A172 (cell line): ENCODE measurements at places on chromosomes 2 and 18.

GRCh38 chr18:26971409-26971808, 105.9 kb upstream of the AQP4 start:
- no peak for DNase-seq

DNA sequence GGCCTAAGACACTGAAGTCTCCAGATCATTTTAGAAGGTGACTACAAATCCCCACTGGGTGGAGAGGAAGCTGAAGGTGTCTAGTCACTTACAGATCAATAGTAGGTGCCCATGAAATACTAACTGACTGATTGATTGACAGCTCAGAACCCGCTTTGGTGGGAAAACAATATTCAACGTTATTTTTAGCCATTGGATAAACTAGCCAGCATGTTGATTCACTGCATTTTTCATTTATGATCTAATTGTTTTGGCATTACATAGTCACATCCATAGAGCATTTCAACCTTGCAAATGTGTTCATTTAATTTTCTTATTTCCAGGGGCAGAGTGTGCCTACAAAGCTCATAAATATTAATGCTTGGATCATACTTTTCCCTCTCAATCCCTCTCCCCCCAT, 162.3 kb downstream of the MREG start:
- peak; percentile 16 for DNase-seq

DNA sequence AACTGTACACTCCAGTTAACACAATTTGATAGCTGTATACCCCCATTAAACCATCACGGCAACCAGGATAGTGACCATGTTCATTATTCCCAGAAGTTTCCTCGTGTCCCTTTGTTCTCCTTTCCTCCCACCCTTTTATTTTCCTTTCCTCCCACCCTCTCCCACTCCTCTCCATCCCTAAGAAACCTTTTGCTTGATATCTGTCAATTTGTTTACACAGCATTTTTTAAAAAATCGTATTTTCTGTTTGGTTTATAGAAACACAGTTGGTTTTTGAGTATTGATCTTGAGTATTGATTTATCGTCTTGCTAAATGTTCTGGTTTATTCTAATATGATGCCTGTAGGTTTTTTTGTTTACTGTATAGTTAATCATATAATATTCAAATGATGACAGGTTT, 119.4 kb downstream of the PHLPP1 start:
- DNase-seq = no peak

- no peak for DNase-seq
These were observed 396.8 kb upstream of the UBE2E3 start for GRCh38 chr2:180583441-180584140.

DNA sequence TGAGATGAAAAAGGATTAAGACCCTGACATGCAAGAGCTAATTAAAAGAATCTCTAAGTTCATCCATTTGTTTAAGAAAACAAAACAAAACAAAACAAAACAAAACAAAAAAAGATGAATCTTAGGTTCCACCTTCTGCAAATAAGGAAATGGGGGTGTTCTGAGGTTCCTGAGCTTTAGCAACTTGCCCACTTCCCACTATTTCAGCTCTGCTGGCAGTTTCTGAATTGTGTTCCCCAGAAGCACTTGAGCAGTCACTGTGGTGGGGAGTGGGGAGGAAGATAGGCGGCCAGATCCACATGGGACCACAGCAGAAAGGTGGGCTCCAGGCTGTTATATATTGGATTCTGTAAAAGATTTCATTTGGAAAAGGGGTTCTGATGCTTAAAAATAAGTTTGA, 20.3 kb downstream of the INO80C start:
- no peak for DNase-seq
